ENCODE measurements at places on chromosomes 1 and 21.
A peak's percentile ranks its signal among the peaks of the same experiment; 100 is the strongest.

- DNase-seq = no peak
These were observed 103.3 kb upstream of the IFFO2 start for GRCh38 chr1:19059773-19060172.

DNA sequence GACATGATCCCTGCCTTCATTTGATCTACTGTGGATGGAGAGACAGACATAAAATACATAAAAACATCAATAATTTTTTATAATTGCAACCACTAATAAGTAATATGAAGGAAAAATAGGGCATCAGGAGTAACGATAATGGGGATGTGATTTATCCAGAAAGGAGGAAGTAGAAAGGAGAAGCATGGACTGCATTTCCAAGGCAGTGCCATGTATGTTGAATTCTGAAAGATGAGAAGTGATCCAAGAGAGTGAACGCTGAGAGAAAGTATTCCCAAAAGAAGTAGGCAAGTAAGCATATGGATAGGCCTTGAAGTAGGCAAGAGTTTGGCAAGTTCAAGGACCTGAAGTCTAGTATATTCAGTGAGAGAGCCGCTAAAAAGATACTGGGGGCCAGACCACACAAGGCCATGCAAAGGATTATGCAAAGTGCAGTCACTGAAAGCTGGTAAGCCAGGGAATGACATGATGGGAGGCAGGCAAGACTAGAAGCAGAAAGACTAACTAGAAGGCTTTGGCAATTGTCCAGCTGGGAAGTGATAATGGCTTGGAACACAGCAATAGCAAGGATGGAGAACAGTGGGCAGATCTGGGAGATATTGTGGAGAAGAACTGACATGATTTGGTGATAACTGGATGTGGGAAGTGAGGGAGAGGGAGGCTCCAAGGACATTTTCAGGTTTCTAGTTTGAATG is 85.9 kb downstream of the TM2D1 start:
- DNase-seq = no peak

DNA sequence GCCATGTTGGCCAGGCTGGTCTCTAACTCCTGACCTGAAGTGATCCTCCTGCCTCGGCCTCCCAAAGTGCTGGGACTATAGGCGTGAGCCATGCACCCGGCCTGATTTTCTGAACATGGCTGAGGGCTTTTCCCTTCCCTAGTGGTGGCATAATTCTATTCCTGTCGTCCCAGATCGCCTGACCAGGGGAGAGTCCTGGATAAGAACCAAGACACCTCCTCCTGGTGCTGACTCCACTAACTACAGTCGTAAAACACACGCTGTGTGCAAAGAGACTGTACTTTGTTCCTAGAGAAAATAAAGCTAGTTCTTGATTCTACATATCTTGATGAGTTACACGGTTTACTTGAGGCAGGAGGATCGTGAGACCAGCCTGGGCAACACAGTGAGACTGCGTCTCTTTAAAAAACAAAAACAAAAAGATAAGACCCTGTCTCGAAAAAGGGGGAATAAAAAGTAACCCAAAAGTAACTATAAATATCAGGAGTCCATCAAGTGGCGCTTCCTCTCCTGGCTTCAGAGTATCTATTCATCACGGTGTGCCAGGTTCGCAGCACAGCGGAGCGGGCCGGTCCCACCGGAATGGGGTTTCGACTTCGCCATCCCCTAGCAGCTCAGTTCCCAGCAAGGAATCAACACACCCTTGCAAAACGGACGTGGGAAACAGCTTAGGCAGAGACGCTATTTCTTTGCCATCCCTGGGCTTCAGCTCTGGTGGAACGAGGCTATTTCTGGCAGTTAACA is 973 bp downstream of the SDF4 start:
- DNase-seq = peak; percentile 56

GRCh38 chr1:182625719-182626504 is 21.7 kb upstream of the RGS16 start:
- DNase-seq = no peak

DNA sequence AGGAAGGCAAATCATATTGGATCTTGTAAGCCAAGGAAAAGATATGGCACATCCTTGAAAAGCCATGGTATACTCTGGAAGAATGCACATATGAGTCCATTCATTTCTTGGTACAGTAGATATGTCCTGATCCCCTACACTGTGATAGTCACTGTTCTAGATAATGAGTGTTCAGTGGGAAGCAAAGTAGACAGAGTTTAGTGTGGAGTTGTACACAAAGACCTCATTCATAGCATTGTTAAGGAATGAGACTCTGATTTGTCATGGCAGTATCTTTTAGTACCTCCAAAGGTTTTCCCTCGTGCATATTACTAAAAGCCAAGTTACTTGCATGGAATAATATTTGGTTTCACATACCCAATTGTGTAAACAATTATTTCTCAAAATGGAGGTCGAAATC is 204.7 kb downstream of the NFIA start:
- peak; percentile 50 for DNase-seq

All from astrocyte (in vitro differentiated cells and primary cell).